ENCODE measurements at places on chromosomes 3 and 15.

GRCh38 chr3:108292905-108293328 is 3.4 kb upstream of the HHLA2 start:
- DNase-seq = no peak

- no peak for DNase-seq
Observed at GRCh38 chr3:58116161-58116955, 94.4 kb downstream of the DNASE1L3 start.

- no peak for DNase-seq
Observed at GRCh38 chr3:14412831-14413380, 10.5 kb downstream of the SLC6A6 start.

DNA sequence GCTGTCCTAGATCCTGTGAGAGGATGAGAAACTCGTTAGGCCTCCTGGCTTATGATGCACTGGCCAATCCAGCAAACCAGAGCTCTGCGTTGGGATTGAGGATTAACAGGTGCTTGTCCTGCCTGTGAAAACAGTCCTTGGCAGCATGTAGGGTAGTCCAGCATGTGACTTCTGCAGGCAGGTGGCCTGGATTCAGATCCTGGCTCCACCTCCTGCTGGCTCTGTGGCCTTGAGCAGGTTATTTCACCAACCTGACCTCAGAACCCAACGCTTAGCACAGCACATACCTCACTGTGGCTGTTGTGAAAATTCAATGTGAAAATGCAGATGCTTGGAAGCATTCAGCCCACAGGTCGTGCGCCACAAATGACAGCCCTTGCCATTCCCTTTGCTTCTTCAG is 33.6 kb downstream of the PLA2G4D start:
- no peak for DNase-seq

- no peak for DNase-seq
Observed at GRCh38 chr3:60555686-60556354, 695.4 kb downstream of the FHIT start.

- DNase-seq = no peak
Observed at GRCh38 chr3:46693038-46693891, at the start of gene ALS2CL. Gene ALS2CL, minus strand, starts transcription at chr3:46693679. Its CDS starts 4,239 bp downstream, at chr3:46689440.

DNA sequence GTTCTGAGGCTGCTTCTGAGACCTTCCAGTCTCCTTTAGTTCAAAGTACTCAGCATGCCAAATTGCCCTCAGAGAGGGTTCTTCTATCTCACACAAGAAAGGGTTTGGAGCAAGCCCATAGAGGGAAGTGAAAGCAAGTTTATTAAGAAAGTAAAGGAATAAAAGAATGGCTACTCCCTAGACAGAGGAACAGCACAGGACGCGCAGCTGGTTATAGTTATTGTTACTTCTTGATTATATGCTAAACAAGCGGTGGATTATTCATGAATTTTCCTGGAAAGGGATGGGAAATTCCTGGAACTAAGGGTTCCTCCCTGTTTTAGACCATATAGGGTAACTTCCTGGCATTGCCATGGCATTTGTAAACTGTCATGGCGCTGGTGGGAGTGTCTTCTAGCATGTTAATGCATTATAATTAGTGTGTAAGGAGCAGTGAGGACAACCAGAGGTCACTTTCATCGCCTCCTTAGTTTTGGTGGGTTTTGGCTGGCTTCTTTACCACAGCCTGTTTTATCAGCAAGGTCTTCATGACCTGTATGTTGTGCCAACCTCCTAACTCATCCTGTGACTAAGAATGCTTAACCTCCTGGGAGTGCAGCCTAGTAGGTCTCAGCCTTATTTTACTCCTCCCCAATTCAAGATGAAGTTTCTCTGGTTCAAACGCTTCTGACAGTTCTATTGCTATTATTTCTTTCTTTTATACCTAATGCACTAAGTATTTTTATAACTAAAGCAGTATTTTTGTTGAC is 26.3 kb downstream of the SCN11A start:
- no peak for DNase-seq

DNA sequence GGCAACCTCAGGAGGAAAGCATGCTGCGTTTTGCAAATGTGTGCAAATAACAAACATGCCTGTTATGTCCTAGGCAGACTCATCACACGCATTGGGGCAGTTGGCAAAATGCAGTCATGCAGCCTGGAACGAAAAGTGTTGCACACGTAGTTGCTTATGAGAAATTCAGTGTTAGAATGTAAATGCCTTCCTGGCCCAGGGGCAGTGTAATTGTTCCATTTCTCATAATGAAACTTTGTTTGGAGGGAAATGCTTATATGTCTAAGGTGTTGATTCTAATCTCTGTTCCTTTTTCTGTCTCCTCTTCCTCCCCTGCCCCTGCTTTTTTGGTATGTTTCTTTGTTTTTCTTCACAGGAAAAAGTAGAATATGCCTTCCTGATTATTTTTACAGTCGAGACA is 156.0 kb downstream of the CACNA1D start:
- DNase-seq = no peak

- DNase-seq = no peak
Observed at GRCh38 chr3:147373301-147373700, 33.0 kb downstream of the ZIC4 start.

- no peak for DNase-seq
Observed at GRCh38 chr15:57922776-57923175, 142.7 kb downstream of the ALDH1A2 start.

- peak; percentile 27 for DNase-seq
Observed at GRCh38 chr15:79381593-79381992, 50.5 kb upstream of the MINAR1 start.

- DNase-seq = no peak
Observed at GRCh38 chr3:186361246-186361761, 730 bp downstream of the DGKG start.

- DNase-seq = no peak
Observed at GRCh38 chr3:98626151-98626550, 32.7 kb upstream of the CPOX start.

- DNase-seq = no peak
Observed at GRCh38 chr3:44506961-44507360, 29.5 kb upstream of the ZNF445 start.

- DNase-seq = no peak
Observed at GRCh38 chr15:28123408-28124023, 24.4 kb upstream of the OCA2 start.

DNA sequence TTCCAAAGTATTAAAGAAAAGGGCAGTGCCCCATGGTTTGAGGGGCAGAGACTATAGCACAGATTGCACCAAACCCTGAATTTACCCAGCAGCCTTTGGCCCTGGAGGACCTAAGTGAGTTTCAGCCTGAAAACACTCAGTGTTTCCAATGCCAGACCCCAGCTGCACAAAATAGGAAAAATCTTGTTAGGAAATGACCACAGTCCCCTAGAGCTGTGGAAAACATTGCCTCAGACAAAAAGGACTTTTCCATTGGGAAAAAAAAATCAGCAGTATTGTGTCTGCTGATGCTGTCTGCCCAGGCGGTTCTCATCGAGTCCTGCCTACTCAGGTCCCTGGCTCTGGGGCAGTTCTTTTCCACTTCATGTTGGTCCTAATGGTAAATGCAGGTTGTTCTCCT is 121.7 kb upstream of the DLG1 start:
- DNase-seq = no peak
